ENCODE measurements at places on chromosomes 12 and 14.
A peak's percentile ranks its signal among the peaks of the same experiment; 100 is the strongest.

- no peak for DNase-seq
Observed at GRCh38 chr14:90341784-90342183, 10.0 kb upstream of the NRDE2 start.

GRCh38 chr12:75677522-75677921, 166.1 kb upstream of the KRR1 start:
- no peak for DNase-seq

- DNase-seq: peak; percentile 74
Observed at GRCh38 chr14:90381999-90382451, 14.8 kb upstream of the CALM1 start.

- DNase-seq: no peak
Observed at GRCh38 chr12:125454786-125455480, 389.7 kb downstream of the AACS start.

GRCh38 chr12:132265056-132265800, 64.2 kb downstream of the GALNT9 start:
- DNase-seq: no peak

DNA sequence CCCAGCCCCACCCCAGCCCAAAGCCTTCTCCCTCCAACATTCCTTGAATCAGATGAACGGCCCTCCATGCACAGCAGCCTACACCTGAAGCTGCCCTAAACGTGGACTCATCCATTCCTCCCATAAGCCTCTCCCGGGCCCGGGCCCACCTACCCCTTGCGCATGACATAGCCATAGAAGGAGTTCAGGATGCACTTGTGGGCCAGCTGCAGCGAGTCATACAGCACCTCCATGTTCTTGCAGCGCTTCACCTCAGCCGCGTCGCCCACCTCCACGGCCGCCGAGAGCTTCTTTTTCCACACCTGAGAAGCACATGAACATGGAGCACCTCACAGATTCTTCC, 22.0 kb downstream of the POLE start:
- no peak for DNase-seq

- DNase-seq: no peak
Observed at GRCh38 chr12:113432986-113433385, 10.8 kb downstream of the SDSL start.

All from NCI-H774 (cell line).